ENCODE measurements at places on chromosomes 6 and 20.

DNA sequence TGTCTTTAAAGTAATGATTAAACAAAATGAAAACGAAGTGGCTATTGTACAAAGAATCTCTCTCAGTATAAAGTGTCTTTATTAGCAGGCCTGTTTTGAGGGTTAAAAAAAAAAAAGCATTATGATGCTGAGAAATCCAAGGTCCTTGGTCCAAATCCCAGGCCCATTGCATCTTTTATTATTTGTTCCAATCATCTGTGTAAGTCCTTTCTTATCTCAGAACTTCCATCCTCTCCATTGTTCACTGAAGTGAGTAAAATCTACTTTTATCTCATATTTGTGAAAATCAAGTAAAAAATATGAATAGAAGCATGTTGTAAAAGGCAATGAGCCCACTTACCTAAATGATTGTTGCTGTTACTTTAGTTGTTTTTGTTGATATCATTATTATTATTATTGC lies 499.1 kb upstream of the JAG1 start:
- DNase-seq, result no peak

- DNase-seq, result no peak
Observed at GRCh38 chr6:93183531-93183972, 235.8 kb downstream of the EPHA7 start.

GRCh38 chr6:122817766-122818165 lies 28.7 kb downstream of the SMPDL3A start:
- no peak for DNase-seq

- DNase-seq, result no peak
Observed at GRCh38 chr6:125201961-125202729, 48.6 kb downstream of the TPD52L1 start.

GRCh38 chr6:157267654-157268053 lies 55.7 kb downstream of the TMEM242 start:
- no peak for DNase-seq

GRCh38 chr20:29410806-29411457 lies 1846.5 kb upstream of the DEFB115 start:
- DNase-seq, result no peak

- DNase-seq, result no peak
Observed at GRCh38 chr6:16683641-16684194, 77.5 kb downstream of the ATXN1 start.

- no peak for DNase-seq
Observed at GRCh38 chr6:105136431-105137350, 43.1 kb downstream of the POPDC3 start.

GRCh38 chr20:13212750-13213149 lies 8.3 kb upstream of the ISM1 start:
- no peak for DNase-seq

All from activated CD8-positive, alpha-beta memory T cell treated with anti-CD3 and anti-CD28 coated beads for 1 hour (primary cell).